ENCODE measurements at places on chromosomes 16 and 17. TPM values are rescaled to one million over a fixed set of nuclear protein-coding genes. Genes with fewer than 3 reads are reported as not detected.
A peak's percentile ranks its signal among the peaks of the same experiment; 100 is the strongest.

GRCh38 chr17:68682903-68683302, 81.7 kb upstream of the FAM20A start:
- no peak for DNase-seq

- no peak for DNase-seq
Measured at GRCh38 chr16:17067882-17068281, 402.9 kb downstream of the XYLT1 start.

DNA sequence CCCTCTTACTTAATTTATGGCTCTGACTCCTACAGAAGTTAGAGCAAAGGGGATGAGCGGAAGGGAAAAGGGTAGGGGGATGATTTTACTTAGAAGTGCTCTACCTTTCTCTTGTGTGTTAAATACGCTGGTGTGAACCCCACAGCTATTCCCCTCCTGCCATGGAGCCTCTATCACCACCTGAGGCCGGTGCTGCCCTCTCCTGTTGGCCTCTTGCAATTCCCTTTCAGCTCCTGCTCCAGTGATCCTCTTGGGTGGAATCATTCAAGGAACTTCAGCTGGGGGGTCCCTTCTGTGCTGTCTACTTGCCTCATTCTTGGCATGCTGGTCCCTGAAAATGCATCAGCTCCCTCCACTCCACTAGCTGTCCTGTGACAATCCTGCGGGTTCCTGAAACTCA, 41.8 kb upstream of the CDH8 start:
- DNase-seq = no peak

GRCh38 chr17:35161281-35161761, 13.7 kb downstream of the UNC45B start:
- DNase-seq = no peak

GRCh38 chr17:61416540-61417363, 17.1 kb downstream of the TBX2 start:
- peak; percentile 91 for DNase-seq

GRCh38 chr16:21568502-21569189, 30.7 kb upstream of the METTL9 start:
- DNase-seq = no peak

DNA sequence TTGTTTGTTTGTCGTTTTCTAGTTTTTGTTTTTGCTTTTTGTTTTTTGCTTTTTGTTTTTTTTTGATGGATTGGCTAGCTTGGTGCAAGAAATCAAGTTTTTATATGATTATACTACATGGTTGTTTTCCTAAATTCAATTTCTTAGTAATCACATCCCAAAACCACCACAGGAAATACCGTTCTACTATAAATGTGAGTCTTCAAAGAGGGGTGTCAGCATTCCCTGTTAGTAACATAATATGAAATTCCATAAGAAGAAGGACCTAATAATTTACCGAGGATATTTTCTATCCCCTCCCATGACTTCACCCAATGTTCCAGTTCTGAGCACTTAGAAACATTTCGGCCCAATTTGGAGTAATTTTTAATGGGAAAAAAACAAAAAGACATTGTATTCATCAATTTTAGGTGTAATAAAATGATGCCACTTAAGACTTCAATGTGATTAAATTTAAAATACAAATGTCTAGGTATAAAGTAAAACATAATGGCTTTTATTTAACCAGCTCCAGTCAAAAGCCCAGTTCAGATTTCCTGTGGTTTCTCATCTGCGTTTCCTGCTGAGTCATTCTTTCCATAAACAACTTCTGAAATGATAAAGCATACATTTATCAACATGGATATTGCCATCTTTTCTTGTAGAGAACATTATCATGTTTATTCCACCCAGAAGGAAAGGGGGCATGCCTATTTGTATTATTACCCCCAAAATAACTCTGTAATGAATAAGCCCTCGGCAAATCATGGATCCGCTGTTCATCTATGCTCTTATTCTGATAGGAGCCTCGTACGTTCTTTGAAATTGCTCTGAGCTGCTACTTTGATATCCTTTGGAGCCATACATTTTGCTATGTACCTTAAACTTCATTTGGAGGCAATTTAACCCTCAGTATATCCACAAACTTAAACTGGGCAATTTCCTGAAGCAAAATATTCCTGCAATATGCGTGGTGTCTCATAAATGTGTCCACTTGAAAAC, 28.1 kb downstream of the HSBP1 start:
- no peak for DNase-seq

- DNase-seq = no peak
Measured at GRCh38 chr17:49523706-49524472, 28.8 kb downstream of the NGFR start.

- DNase-seq = no peak
Measured at GRCh38 chr16:22225060-22225459, 19.0 kb downstream of the EEF2K start.

GRCh38 chr17:2024572-2025219, 438 bp downstream of the RTN4RL1 start:
- no peak for DNase-seq

DNA sequence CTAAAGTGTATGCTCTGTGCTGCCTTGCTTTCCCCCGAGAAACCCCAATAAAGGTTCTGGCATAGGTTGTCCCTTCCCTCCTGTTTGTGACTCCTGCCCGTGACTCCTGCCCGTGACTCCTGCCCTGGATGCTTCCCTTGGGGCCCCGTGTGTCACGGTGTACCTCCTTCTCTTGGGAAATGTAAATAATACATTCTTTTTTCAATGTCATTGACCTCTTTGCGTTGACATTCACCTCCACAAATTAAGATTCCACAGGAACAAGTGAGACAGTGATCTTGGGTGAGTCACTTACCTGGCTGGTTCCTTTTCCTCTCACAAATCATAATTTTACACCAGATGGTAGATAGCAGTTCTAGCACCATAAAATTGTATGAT, 632 bp downstream of the CCL15 start:
- DNase-seq = no peak

- no peak for DNase-seq
Measured at GRCh38 chr16:57190136-57190535, 4.0 kb downstream of the RSPRY1 start.

DNA sequence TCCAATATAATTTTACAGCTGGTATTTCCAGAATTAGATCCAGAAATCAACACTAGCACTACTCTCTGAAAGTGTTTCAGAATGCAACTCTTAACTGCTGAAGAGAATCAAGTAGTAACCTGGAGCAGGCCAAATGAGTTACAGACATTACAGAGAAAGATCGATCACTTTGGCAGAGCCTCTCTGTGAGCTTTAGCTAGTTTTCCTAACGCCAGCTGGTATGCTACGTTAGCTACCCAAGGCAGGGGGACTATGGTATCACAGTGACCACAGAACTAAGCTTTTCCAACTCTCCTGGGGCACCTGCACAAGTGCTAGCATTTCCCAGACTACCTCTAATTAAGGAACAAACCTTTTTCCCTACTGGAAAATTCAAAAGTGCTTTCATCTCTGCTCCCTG, 30.4 kb downstream of the TRAF4 start:
- DNase-seq = no peak

DNA sequence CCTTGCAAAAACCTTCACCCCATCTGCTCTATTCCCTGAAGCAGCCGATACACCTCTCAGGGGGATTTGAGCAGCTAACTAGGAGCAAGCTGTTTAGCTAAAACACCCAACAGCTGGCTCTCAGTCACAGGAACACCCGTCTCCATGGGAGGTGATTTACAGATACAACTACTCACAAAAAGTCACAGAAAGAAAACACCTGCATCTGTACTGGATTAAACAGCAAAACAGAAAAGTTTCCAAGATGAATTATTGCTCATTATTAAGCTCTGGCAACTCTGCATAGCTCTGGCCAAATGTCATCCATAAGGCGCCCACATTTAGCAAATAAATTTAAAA, 22.3 kb downstream of the GJC1 start:
- no peak for DNase-seq

GRCh38 chr17:61766520-61766919, 96.8 kb downstream of the BRIP1 start:
- DNase-seq = no peak

DNA sequence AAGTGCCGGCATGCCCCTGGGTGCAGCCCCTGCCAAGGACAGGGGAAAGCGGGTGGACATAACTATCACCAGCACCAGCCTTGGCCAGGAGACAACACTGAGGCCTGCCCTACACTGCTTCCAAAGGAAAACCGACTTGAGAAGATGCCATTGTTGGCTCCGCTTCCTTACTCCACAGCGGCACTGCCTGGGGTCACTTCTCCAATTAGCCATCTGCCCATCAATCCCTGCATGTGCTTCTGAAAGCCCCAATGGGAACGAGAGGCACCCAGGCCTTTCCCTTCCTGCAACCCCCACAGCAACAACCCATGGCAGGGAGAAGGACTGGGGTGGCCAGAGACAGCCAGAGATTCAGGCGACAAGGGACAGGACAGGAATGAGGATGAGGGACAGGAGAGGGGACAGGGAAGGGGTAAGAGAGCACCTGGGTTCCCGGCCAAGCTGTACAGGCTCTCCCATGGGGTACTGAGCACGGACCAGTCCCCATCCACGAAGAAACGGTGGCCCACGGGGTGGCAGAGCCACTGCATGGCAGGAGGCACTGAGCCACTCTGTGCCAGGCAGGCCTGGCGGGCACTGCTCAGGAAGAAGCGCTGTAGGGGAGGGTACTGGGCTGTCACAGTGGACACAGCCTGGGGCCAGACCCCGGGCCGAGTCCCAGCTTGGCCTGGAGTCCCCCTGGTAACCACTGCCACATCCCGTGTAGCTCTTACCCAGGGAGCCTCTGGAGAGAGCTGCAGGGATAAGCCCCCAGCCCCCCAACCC, 21.2 kb downstream of the SREBF1 start:
- DNase-seq = no peak

DNA sequence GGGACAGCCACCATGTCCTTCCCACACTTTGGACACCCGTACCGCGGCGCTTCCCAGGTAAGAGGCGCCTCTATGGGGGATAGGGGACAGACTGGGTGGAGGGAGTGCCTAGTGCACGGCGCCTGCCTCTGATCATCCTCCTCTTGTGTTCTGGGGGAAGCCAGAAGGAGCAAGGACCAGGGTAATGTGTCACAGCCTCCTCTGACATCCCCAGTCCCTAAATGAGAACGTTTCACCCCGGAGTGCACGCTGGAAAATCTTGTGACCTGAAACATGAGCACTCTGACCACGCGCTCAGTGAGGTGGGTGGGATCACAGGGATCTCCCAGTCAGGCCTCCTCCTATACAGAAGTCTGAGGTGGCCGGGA, 1.1 kb downstream of the IRX6 start:
- peak; percentile 12 for DNase-seq

DNA sequence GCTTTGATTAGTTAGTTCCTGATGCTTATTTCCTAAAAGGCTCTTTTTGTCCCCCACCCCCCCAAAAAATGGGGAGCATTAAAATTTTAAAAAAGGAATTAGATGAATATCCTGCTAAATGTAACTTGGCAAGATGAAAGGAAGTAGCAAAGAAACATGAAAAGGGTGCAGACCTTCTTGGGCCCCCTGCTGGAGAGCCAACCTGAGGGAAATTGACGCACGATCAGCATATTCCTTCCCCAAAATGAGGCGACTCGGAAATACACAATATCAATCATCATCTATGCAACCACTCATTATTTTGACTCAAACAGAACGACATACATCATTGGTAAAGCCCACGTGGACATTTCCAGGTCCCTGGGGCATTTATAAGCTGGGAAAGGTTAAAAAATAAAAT, 59.7 kb downstream of the GRIN2A start:
- no peak for DNase-seq

- no peak for DNase-seq
Measured at GRCh38 chr16:69273009-69273408, 38.1 kb upstream of the VPS4A start.

Gene KRT27
- polyA plus RNA-seq = not detected

Gene RHBDL3
- 1.7 TPM for polyA plus RNA-seq

Gene PPY
- polyA plus RNA-seq = not detected

Gene ZNF19
- polyA plus RNA-seq = 2.6 TPM

Gene TPSAB1
- 1.0 TPM for polyA plus RNA-seq

Gene KRT16
- polyA plus RNA-seq = 0.23 TPM

Gene EFTUD2
- polyA plus RNA-seq = 66.6 TPM

Gene CCL2
- polyA plus RNA-seq = 32.6 TPM

Gene SLC6A4
- polyA plus RNA-seq = 0.12 TPM

Gene TERB1
- not detected for polyA plus RNA-seq

Gene SPATA32
- polyA plus RNA-seq = not detected

Gene TOX3
- 2.6 TPM for polyA plus RNA-seq
